ENCODE measurements at places on chromosomes 12 and 14.

DNA sequence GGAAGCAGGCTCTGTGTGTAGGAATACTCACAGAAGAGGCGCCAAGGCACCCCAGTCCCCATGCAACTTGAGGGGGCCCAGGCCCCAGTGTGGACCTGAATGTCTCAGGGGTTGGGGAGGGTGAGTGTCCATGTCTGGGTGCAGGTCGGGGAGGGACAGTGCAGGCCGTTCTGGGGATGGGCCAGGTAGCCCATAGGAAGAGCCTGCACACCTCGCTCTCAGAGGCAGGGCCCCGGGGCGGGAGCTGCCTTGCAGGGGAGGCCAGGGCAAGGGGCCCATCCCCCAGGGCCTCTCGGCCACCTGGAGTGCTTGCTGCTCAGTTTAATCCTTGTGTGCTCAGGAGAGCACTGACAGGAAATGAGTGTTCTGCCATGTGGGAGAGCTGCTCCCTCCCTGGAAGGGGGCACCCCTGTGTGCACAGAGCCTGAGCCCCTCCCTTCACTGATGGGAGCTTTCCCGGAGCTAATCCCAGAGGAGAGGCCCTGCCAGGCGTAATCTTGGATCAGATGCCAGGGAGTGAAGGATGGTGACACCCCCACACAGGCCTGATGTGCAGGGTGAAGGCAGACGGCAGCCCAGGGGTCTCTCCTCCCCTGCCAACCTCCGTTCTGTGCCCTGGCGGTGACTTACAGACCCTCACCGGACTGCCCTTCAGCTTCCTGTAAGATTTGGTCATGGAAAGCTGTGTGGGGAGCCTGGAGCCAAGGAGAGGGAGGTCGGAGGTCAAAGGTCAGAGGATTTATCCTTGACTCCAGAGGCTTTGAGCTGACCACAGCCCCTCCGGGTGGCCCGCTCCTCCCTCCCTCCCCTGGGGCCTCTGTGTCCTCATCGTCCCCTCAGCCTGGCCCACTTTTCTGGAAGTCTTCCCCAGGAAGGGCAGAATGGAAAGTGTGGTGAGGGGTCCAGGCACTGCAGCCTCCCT lies 24.4 kb upstream of the FBRSL1 start:
- DNase-seq: no peak

GRCh38 chr12:15001733-15002382 lies 29.0 kb downstream of the PDE6H start:
- DNase-seq: no peak

DNA sequence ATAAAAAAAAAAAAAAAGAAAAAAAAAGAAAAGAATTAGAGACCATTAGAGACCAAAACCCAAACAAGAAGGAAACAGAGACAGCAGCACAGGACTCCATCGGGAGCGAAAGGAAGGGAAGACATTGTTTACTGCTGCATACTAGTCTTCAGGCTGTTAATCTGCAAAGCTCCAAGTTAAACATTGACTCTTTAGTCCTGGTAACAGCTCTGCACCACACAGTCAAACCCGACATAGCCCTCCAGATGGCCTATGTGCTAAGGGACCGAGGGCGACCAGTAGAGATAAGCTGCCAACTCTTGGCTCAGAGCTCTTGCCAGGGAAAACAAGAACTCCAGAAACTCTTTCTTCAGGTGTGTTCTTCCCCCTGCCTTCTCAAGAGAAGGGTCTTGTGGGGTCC lies 7.8 kb downstream of the P2RX4 start:
- no peak for DNase-seq

- no peak for DNase-seq
Measured at GRCh38 chr12:52582486-52582885, 8.8 kb upstream of the KRT74 start.

DNA sequence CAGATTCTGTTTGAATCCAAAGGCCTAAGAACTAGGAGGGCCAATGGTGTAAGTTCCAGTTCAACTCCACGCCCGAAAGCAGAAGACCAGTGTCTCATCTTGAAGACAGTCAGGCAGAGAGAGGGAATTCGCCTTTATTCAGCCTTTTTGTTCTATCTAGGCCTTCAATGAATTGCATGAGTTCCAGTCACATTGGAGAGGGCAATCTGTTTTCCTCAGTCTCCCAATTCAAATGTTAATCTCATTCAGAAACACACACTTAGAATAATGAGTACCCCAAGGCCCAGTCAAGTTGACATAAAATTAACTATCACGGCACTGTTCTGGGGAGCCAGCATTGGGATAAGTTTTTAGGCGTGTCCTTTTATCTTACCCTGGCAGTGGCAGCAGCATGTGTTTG lies 65.8 kb downstream of the C14orf39 start:
- no peak for DNase-seq

- DNase-seq: no peak
Measured at GRCh38 chr12:50482571-50482970, 22.2 kb upstream of the DIP2B start.

- no peak for DNase-seq
Measured at GRCh38 chr14:104583424-104584306, 4.1 kb downstream of the C14orf180 start.

DNA sequence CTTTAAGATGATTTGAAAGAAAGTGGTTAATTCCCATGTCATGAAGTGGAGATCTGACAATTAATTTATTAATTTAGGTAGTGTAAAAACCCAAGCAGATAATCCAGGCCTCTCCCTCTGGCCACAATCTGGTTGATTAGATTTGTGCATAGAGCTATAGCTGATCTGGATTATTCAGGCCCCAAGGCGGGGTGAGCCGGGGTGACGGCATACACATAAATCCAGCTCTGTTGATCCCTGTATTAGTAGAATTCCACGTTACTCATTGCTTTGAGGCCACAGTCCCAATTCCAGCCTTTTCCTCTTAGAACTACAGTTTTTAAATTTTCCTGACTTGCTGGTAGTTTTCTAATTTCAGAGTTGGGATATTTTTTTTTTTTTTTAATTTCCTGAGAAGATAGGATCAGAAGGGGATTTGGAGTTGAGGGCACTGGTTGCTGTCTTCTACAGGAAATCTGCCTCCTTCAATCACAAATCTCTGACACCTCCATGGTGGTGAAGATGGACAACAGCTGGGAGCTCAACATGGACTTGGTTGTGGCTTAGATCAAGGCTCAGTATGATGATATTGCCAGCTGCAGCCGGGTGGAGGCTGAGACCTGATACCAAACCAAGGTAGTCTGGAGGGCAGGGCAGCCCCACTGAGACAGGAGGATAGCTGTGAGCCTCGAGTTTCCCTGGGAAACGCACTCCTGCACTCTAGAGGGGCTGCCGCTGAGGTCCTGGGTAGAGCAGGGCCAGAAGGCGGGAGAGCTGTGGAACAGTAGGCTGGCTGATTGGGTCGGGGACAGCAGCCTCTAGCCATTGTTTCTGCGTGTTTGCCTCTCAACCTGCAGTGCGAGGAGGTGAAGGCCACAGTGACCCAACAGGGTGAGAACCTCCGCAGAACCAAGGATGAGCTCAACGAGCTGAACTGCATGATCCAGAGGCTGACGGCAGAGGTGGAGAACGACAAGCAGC lies 19.4 kb downstream of the KRT85 start:
- DNase-seq: no peak

DNA sequence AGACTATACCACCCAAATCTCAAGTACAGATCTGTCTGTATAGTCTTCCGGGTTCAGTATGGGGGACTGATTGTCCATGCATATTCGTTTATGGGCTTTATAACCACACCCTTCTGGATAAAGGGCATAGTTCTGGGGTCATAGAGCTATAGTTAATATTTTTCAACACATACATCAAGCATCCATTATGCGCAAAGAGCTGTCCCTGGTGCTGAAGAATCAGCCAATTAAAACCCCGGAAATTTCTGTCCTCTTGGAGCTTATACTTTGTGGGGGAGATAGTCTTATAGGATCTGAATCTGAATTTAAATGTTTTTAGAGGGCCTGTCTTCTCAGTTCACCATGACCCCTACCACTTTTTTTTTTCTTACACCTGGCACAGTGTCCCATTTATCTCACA lies 256.7 kb downstream of the SUDS3 start:
- no peak for DNase-seq

GRCh38 chr12:100345020-100345767 lies 11.7 kb upstream of the SLC17A8 start:
- DNase-seq: no peak

DNA sequence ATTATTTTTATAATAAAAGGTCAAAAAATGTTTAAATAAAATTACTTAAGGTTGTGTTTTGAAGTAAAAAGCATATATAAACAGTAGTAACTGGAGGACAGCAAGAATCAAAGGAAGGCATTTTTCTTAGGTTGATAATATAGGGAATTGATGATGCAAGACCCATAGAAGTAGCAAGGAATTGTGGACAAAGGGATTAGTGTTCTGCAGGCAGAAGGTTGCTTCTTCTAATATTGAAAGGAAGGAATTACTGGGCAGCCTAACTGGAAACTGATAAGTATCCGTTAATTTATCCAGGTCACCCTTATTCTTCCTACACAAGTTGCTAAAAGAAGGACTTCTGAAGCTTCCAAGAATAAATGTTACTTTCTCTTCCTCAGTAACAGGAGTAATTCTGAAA lies 54.5 kb upstream of the ALX1 start:
- DNase-seq: no peak

GRCh38 chr12:100101000-100101399 lies 41.7 kb downstream of the BLTP3B start:
- DNase-seq: no peak

DNA sequence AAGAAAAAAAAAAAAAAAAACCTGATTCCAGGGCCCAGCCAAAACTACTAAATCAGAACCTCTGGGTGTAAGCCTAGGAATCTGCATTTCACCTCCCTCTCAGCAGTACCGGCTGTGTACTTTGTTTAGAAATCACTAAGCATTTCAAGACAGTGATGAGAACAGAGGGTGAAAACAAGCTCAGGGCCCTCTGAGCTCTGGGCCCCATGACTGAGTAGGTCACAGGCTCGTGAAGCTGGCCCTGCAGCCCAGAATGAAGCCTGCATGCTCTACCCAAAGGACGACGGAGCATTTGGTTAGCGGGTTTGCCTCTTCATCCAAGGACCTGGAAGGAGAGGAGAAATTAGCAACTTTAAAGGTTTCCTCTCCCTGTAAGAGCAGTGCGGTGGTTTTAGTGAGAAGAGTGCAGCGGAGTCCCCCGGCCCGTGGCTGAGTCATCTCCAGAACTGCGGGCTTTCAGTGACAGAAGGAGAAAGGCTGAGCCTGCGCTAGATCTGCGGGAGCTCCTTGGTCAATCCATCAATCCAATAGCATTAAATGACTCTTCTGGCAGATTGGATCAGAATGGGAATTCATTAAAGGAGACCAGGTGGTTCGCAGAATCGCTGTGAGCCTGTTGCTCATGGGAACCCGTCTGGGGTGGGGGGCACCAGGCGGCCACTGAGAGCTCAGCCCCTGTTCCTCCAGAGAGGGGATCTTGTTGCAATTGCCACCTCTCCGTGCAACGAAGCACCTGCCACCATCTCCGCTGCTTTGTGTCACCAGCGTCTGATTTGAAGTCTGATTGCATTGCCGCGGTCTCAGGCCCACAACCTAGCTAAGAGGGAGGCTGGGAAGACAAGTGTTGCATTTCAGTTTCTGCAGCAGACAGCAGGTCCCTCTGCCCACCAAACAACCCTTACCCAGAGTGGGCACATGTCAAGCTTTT lies 7.3 kb downstream of the IL31 start:
- no peak for DNase-seq

DNA sequence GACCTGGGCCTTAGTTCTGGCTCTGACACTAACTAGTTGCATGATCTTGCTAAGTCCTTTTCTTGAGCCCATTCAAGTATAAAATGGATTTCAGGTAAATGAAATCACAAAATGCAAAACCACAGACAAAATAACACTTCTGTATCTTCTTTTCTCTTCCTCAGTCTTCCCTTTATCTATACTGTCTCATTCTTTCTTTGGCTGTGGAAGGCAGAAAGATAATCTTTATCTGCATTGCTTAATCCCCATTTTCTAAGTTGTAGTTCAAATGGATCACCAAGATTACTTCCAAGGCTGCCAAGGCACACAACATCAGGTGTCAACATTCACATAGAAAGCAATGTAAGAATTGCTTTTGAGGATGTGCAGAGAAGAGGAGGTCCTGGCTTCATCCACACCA lies 30.3 kb downstream of the TESPA1 start:
- DNase-seq: no peak

- no peak for DNase-seq
Measured at GRCh38 chr12:94940771-94941170, 62.7 kb downstream of the NDUFA12 start.

- no peak for DNase-seq
Measured at GRCh38 chr14:59529189-59529588, 44.9 kb downstream of the JKAMP start.

DNA sequence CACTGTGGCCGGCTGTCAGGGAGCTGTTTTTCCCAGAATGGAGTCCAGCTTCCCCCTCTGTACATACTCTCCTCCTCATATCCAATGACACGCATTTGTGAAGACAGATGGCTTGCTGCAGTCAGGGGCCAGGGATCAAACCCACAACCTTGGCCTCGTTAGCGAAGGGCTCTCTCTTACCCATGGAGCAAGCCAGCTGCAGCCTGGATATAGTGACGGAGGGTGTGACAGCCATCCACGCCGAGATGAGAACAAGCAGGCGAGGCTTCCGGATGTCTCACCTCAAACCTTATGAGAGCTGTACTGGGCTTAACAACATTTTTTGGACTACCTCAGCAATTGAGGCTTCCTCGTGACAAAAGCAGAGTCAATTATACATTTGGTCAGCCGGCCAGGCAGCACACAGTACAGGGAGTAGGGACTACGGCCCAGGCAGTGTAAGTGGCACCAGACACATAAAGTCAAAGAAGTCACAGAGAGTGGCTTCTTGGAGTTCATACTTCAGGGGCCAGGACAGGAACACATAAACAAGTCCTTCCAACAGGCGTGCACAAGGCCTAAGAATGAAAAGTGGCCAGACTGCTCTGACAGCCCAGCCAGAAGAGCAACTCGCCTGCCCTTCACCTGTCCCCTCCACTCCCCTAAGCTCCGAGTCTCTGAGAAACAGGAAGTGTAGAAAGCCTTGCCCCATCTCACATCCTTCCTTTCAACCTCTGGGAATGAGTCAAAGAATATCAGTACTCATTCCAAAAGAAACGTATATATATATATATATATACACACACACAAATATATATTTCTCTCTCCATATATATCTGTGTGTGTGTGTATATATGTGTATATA lies 115.1 kb downstream of the TTC7B start:
- DNase-seq: no peak

GRCh38 chr14:22641846-22642245 lies 2.3 kb downstream of the OR6J1 start:
- DNase-seq: no peak

- DNase-seq: no peak
Measured at GRCh38 chr14:59268011-59268410, 79.5 kb downstream of the DAAM1 start.

GRCh38 chr12:64061868-64062375 lies 160.2 kb downstream of the KICS2 start:
- no peak for DNase-seq

GRCh38 chr12:107133462-107133861 lies 40.1 kb upstream of the CRY1 start:
- no peak for DNase-seq

All from substantia nigra (tissue), 51 donors.